ENCODE measurements at places on chromosomes 2 and 18.

DNA sequence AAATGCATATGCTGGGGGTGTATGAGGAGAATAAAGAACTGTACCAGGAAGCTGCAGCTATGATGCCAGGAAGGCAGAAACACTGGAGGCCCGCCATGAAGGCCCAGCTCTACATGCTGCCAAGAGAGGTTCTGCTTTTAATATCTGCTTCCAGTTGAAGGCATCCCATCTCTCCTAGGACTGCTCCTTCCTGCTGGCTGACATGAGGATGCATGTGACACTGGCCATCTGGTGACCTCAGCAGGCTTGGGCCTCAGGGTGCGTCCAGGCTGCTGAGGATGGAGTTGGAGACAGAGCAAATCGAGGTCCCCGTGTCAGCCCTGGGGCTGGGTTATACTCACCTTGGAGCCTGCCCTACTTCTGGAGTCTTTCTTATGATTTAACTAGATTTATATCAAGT is 49.0 kb downstream of the PSMG2 start:
- no peak for DNase-seq

- no peak for DNase-seq
Observed at GRCh38 chr18:24658302-24658701, 197.9 kb downstream of the HRH4 start.

GRCh38 chr2:123915380-123915779 is 109.7 kb upstream of the CNTNAP5 start:
- DNase-seq, result no peak

GRCh38 chr18:58026395-58026794 is 17.6 kb upstream of the NEDD4L start:
- no peak for DNase-seq

GRCh38 chr18:74856434-74856833 is 258.8 kb downstream of the ZNF407 start:
- DNase-seq, result no peak

GRCh38 chr18:40274618-40275196 is 1680.3 kb upstream of the PIK3C3 start:
- no peak for DNase-seq

DNA sequence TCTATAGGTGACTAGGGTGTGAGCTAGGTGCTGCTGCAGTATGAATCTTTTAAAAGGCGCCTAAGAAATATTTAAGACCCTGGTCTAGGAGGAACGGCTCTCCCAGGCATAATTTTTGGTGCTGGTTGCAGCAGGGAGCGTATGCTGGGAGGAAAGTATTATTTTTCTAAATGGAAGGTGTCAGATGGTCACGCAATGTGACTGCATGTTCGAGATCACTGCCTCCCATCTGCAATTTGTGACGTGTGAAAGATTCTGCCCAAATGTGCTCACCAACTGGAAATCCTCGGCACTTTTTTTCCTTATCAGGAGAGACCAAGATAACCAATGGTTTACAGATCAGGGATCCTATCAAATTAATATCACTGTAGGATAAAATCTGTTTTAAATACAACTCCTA is 95.6 kb upstream of the KLHL14 start:
- no peak for DNase-seq

GRCh38 chr2:241228860-241229516 is 40.5 kb downstream of the ANO7 start:
- DNase-seq, result no peak

DNA sequence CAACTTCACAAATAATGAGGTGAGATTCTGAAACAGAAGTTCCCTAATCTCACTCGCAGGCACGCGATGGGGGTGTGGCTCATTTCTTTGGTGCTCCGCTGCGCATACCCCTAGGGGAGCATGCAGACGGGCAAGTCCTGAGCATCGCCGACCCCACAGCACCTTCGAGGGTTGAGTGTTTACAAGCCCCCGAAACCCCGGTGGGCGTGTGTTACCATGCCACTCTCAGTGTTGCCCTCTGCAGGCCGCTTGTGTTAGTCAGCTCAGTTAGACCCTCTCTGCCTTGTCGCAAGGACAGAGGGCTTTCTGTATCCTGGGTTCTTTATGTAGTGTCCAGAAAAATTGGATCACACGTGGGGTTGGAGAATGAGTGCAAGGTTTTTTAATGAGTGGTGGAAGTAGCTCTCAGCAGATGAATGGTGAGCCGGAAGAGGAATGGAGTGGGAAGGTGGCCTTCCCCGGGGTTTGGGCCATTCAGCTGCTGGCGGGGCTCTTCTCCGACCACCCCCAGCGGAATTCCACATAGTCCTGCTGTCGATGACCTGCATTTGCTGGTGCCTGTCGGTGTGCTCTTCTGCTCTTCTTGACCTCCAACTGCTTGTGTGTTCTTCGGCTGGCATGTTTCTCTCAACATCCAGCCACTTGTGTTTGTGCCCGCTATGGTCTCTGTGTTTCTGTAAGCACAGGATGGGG is 191.3 kb downstream of the RPRM start:
- DNase-seq, result no peak

DNA sequence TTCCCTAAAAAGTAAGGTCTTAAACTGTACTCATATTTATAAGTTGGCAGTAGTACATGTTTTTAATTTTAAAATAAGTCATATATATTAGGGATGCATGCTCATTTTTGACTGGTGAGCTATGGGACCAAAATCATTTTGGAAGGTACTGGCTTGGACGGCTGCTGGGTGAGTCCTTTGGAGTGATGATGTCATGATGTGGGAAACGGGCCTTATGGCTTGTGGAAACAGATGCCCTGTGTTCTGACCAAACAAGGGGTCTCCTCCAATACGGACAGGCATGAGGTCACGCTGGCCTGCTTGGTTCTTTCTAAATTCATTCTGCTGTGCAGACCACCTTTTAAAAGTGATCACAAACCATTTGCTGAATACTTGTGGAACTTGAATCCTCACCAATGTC is 109.2 kb upstream of the MGAT5 start:
- DNase-seq, result no peak

GRCh38 chr18:33901894-33902512 is 322.7 kb downstream of the NOL4 start:
- no peak for DNase-seq

GRCh38 chr2:101036562-101036961 is 34.5 kb downstream of the RPL31 start:
- DNase-seq, result no peak

DNA sequence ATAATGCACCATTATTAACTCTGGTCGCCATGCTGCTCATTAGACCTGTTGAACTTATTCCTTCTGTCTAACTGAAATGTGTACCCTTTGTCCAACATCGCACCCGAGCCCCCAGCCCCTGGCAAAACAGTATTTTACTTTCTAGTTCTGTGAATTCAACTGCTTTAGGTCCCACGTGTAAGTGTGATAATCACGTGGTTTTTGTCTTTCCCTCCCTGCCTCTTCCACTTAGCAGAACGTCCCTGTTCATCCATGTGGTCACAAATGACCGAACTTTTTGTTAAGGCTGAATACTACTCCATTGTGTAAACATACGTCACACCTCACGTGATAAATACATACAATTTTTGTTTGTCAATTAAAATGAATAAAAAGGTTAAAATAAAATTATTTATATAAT is 826.9 kb downstream of the DCDC2C start:
- no peak for DNase-seq

DNA sequence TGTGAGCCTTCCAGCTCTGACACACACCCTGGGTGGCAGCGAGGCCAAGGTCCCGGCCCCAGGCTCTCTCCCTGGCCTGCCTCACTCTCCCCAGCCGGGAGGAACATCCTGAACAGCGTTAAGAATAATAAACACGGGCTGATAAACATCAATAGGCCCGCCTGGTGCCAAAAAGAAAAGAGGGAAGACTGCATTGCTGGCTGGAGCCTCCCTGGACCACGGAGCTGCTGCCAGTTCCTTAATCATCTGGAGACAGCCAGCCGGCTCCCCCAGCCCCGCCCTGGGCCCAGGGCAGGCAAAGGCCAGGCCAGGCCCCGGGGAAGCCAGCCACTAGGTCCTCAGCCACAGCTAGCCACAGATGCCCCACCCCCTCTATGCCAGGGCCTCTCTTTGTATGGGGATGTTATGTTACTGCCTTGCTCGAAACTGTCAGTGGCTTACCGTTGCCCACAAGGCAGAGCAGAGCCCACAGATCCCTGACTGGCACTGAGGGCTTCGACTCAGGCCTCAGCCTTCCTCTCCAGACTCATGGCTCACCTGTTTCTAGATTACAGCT is 293.7 kb downstream of the DYSF start:
- DNase-seq, result peak; percentile 26

DNA sequence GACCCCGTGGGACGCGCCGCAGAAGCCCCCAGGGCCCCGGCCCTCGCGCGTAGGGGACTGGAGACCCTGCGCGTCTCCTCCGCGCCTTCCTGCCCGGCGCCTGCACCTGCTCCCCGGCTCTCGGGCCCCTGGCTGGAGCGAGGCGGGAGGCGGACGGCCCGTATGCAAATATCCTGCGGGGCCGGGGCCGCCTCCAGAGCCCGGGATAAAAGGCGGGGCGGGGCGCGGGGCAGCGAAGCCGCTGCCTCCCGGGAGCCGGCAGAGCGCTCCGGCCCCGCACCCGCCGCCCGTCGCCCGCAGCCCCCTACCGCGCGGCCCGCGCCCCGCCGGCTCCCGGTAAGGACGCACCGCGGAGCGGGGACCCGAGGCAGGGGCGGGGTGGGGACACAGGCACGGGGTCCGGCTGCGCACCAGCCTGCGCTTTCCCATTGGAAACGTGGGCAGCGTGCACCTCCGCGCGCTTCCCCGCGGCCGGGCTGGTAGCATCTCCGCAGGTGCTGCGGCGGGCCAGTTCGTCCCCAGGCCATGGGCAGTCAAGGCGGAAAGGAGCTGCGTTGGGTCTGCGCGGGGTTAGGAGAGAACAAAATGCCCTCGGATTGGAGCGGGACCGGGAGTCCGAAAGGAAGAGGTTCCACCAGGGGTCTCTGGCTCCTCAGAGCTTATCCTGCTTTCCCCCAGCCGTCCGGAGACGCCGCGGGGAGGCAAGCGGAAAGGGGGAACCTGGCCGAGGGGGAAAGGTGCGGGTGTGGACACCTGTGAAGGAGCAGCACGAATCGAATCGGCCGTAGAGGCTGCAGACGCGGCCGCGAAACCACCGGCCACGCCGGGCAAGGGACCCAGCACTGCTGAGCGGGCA is at the start of gene ATP6V1C2:
Gene ATP6V1C2 (plus strand): TSS at position 235 of the 856 bp plus-strand sequence. CDS start 1,220 bp downstream, outside the sequence.
- DNase-seq, result peak; percentile 64

DNA sequence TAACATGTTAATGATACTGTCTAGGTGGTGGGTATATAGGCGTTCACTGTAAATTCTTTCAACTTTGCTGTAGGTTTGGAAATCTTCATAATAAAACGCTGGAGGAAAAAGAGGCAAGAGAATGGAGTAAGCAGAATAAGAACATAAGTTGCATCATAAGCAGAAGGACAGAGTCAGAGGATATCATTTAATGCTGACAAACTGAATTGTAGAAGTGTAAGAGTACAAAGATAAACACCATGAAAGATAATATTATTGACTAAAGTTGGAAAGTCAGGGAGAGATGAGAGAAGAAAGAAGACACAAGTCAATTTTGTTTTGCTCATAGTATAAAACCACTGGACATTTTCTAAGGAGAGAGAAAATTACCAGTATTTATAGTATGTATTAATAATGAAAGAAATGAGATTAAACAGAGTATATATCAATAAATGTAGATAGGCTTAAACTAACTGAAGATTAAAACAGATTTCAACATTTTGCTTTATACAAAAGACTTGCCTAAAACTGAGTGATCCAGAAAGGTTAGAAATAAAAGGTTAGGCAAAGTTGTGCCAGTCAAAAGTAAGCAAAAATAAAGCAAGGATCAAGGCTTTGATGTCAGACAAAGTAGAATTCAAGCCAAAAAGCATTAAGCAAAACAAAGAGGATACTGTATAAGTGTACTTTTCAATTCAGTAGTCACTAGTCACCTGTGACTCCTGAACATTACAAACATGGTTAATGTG is 42.4 kb upstream of the VIT start:
- no peak for DNase-seq

DNA sequence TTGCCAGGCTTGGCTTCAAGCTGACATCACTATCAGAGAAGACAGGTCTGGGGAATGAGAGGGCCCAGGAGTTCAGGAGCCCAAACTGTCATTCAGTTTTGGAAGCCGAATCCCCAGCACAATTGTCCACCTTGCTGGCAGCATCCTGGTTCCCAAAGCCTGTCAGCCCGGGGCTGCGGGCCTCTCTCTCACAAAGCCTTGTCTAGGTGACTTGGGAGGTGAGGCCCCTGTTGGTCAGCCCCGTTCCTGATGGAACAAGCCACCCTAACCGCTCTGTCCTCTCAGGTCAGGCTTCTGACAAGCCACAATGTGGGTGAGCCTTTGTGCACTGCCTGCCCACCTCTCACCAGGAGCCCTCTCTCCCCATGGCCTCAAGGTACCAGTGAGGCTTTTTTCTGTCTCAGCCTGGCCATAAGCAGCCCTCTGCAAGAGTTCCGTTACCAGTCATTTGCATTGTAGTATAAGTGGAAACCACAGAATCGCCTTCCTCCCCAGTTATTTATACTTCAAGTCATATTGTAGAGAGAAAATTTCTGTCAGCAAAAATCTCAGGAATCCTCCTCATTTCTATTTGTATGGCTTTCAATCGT is 100.6 kb downstream of the MSH2 start:
- DNase-seq, result no peak

- no peak for DNase-seq
Observed at GRCh38 chr2:33494155-33494779, 17.8 kb downstream of the RASGRP3 start.

GRCh38 chr2:239337877-239338484 is 62.8 kb downstream of the HDAC4 start:
- peak; percentile 72 for DNase-seq

DNA sequence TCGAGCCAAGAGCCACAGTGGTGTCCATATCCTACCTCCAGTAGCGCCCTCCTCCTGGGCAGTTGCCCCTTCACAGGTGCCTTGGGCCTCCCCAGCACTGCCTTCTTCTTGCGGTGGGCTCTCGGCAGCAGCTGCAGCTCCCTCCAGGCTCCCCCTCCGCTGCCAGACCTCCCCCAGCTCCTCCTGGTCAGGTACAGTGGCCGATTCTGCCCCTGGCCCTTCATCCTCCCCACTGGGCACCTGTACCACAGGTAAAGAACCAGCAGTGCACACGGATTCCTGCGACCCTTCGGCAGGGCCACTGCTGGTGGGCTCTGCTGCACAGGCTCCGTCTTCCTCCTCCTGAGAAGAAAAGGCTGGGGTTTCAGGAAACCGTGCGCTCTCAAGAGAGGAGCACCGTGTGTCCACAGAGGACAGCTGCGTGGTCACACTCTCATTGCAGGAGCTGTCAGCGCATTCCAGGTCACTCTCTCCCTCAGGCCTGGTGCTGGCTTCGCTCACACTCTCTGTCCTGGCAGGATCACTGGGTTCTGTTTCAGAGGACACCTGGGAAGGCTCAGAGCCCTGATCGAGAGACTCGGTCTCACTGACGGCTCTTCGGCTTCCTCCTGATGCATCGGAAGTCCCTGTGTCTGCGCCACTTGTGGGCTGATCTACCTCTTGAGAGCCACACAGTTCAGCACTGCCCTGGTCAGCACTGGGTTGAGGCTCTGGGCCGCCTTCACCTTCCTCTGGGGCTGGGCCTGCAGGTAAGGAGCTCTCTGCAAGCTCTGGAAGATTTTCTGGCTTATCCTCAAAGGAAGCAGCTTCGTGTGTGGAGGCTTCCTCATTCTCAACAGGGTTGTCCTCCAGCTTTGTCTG is 147.4 kb upstream of the STK17B start:
- DNase-seq, result no peak
